Endothelial cell of coronary artery (primary cell): ENCODE measurements at places on chromosomes 2 and 18. TPM values are rescaled to one million over a fixed set of nuclear protein-coding genes. Genes with fewer than 3 reads are reported as not detected.

Gene TTC39C
- 3.4 and 4.4 TPM in 2 replicates for total RNA-seq

Gene STPG4
- total RNA-seq: 0.09 TPM in 2 replicates

Gene PDIA6
- total RNA-seq: 396 and 464 TPM in 2 replicates

Gene RAB6C
- total RNA-seq: under 0.01 TPM in 1 of 2 replicates, not detected in the other

Gene XDH
- not detected in 2 replicates for total RNA-seq

Gene WDFY1
- 126 and 176 TPM in 2 replicates for total RNA-seq

Gene STRADB
- total RNA-seq: 19.7 and 26.5 TPM in 2 replicates
